ENCODE measurements at places on chromosomes 4 and X. TPM values are rescaled to one million over a fixed set of nuclear protein-coding genes. Genes with fewer than 3 reads are reported as not detected.

Gene RAP2C
- total RNA-seq: 35.9 TPM

Gene CHRDL1
- 0.44 TPM for total RNA-seq

Gene IQSEC2
- total RNA-seq: 0.23 TPM

Gene RTL9
- total RNA-seq: 0.21 TPM

Gene GPC3
- 0.82 TPM for total RNA-seq

Gene STARD8
- total RNA-seq: 0.13 TPM

Gene SMPX
- total RNA-seq: not detected

Gene INPP4B
- 1.1 TPM for total RNA-seq

Gene APOOL
- 14.7 TPM for total RNA-seq

Gene PITX2
- total RNA-seq: not detected

Gene VEGFC
- total RNA-seq: not detected

Gene SLC49A3
- 0.74 TPM for total RNA-seq

Gene FDCSP
- not detected for total RNA-seq

Gene RADX
- 9.7 TPM for total RNA-seq

Gene ELF4
- 35.1 TPM for total RNA-seq

Gene ATP2B3
- not detected for total RNA-seq

Gene HSFX3
- total RNA-seq: not detected

Gene P2RY8
- total RNA-seq: 61.3 TPM

Gene HGFAC
- total RNA-seq: not detected

Gene FAAH2
- total RNA-seq: 1.5 TPM

Gene QDPR
- total RNA-seq: 17.5 TPM

Gene SORBS2
- total RNA-seq: 0.90 TPM

Gene TKTL2
- total RNA-seq: not detected

Gene TBX22
- not detected for total RNA-seq

Gene MORF4L2
- total RNA-seq: 154 TPM

Gene VCX3A
- not detected for total RNA-seq
